ENCODE measurements at places on chromosomes 11 and 22.

- DNase-seq: no peak
Observed at GRCh38 chr11:3225159-3225758, 6.6 kb upstream of the MRGPRG start.

GRCh38 chr11:10663990-10664389 is 29.6 kb downstream of the IRAG1 start:
- no peak for DNase-seq

DNA sequence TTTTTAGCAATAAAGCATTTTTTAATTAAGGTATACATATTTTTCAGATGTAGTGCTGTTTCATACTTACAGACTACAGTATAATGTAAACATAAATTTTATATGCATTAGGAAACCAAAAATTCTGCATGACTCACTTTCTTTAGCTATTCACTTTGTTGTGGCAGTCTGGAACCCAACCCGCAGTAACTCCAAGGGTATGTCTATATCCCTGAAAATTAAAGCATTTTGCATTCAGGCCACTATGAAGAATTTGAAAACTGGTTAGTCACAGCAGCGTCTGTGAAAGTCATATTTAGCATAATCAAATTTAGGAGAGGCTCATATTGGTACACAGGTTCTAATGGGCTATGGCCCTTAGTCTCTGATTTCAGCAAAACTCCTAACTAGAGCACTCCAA is 46.8 kb downstream of the BBOX1 start:
- DNase-seq: no peak

GRCh38 chr22:39173787-39174497 is 21.5 kb upstream of the CBX7 start:
- DNase-seq: no peak

- peak; percentile 77 for DNase-seq
Observed at GRCh38 chr11:126607374-126607773, 251.9 kb downstream of the ST3GAL4 start.

- DNase-seq: no peak
Observed at GRCh38 chr22:47686594-47687345, 924.3 kb downstream of the TBC1D22A start.

DNA sequence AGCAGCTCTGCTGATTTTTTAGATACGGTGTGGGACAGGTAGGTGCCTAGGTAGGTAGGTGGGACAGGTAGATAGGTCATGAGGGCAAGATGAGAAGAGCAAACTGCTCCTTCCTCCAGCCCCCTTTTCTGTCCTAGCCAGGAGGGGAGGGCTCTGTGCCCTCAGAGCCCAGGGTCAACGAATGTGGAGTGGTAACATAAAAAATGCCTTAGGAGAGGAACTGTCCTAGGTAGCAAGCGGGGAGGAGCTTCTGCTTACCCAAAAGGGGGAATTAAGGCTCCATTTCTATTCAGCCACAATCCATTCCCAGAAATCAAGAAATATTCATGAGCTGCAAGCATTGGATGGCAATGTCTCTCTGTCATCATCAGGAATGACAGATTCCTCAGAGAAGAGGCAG is 234.8 kb downstream of the GRIK4 start:
- DNase-seq: no peak

DNA sequence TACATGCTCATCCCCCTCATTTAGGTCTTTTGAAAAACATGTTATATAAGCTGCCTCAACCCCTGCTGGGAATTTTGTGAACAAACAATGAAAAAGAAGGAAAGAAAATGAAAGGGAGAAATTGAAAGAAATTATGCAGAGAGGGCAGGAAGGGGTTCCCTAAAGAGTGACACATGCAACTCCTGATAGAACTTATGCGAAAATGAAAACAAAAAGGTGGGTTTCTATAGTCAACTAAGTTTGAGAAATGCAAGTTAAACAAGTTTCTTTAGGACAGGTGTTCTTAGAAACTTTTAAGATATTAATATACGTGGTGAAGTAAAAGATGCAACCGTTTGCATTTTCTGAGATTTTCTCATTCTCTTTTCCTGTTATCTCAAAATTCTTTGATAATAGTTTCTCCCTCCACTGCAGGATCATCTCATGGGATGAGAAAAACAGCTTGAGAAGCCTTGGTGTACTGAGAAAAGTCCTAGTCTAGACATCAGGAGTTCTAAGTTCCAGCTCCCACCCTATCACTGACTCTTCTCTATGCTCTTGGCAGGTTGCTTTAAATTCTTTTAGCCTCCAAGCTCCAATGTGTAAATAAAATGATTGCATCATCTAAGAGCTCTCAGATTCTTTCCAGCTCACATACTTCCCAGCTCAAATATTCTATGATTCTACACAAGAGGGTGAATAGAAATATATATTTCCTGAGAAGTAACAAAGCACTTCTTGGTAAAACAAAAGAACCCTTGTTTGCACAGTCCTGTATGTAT is 109.2 kb downstream of the FAM76B start:
- no peak for DNase-seq

- no peak for DNase-seq
Observed at GRCh38 chr11:112801817-112802088, 159.5 kb upstream of the NCAM1 start.

GRCh38 chr22:38481162-38481870 is 13.4 kb downstream of the KDELR3 start:
- no peak for DNase-seq

GRCh38 chr22:17705546-17705945 is 67.0 kb downstream of the BCL2L13 start:
- no peak for DNase-seq

DNA sequence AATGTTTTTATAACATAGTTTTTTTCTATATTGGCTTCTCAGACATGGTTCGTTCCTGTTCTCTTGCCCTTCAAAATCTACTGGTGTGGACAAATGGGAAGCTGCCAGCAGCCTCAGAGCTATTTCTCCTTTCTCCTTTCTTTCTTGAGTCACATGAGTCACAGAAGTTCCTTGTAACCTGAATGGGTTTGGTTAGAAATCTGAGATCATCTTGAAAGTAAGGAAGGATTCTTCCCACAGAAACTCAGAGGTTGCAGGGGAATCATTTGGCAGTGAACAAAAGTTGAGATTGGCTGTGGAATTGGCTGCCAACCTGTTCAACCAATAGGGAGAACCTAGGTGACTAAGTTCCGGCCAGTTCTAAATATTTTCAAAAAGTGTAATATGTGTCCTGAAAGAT is 12.5 kb downstream of the PLET1 start:
- DNase-seq: no peak
